ENCODE measurements at places on chromosomes 11 and 22.

- no peak for DNase-seq
Measured at GRCh38 chr22:47178339-47178738, 415.9 kb downstream of the TBC1D22A start.

DNA sequence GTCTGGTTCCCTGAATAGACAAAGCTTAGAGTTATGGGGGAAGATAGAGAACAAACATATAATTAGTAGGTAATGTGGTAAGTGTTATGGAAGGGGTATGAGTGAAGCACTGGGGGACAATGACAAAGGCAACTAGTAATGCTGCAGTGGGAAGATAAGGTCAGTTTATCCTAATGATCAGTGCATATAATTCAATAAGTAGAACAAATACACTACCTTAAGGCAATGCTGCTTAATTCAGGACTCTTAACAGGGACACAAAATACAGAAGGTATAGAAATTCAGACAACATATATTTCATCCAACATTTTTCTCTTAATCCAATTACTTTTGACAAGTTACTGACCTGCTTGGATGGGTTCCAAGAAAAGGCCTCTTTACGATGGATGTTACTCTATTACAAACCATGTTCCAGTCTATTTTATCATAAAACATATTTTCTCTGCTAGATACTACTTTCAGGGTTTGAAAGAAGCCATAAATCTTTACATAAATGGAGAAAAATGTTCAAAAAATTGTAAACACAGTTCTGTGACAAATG is 1186.2 kb downstream of the LRRC4C start:
- no peak for DNase-seq

DNA sequence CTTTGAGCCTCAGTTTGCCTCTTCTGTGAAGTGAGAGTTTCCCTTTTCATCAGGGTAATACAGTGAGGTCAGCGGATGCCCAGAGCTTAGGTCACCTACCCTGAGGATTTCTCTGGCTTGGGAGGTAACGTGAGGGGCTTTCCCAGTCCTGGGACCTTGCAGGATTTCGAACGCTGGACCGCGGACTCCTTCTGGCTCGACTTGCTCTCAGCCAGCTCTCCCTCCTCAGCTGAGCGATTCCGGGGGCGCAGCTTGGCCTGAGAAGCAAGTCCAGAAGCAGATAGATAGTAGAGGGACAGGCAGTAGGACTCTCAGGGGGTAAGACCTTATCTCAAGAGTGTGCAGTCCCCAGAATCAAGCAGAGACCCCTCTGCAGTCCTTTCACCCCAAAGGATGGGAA is 24.0 kb downstream of the TNKS1BP1 start:
- no peak for DNase-seq

- DNase-seq, result no peak
Measured at GRCh38 chr11:30876663-30877396, 290.7 kb upstream of the MPPED2 start.

GRCh38 chr11:17415523-17416104 is 27.2 kb upstream of the KCNJ11 start:
- no peak for DNase-seq
